ENCODE measurements at places on chromosomes 3 and 15.

GRCh38 chr3:124032311-124032880 lies 40.5 kb upstream of the ROPN1 start:
- DNase-seq = no peak

DNA sequence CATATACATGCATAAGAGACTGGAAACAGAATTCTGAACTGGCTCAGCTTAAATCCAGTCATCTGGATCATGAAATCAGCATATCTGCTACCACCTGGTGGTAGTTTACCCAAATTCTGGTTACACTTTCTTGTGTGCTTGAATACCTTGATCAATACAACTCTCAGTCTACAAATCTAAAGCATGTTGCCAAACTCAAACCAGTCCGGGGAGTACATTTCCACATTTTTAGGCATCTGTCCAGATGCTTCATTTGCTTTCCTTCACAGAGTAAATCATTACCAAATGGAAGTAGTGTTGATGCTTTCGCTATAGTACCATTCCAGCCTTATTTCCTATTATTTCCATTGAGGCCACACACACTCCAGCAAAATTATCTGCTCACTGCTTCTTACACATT lies 126.4 kb downstream of the P2RY1 start:
- no peak for DNase-seq

GRCh38 chr3:149881879-149882278 lies 68.9 kb downstream of the RNF13 start:
- DNase-seq = no peak

DNA sequence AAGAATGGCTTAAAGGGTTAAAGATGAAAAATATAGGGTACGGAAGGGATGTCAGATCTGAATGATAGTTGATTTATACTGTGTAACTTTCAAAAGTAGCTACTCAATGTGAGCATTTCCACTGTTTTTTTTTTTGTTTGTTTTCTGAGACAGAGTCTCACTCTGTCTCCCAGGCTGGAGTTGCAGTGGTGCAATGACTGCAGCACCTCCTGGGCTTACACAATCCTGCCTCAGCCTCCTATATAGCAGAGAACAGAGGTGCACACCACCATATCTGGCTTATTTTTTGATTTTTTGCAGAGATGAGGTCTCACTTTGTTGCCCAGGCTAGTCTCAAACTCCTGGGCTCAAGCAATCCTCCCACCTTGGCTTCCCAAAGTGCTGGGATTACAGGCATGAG lies 9.9 kb upstream of the PXK start:
- DNase-seq = no peak

GRCh38 chr3:4340411-4341335 lies 37.5 kb downstream of the SETMAR start:
- no peak for DNase-seq
